Stimulated activated CD4-positive, alpha-beta T cell treated with anti-CD3 and anti-CD28 coated beads, Interleukin-4, amount 100 ng/mL, for 1 hour (primary cell): ENCODE measurements at places on chromosomes 3 and 15.

DNA sequence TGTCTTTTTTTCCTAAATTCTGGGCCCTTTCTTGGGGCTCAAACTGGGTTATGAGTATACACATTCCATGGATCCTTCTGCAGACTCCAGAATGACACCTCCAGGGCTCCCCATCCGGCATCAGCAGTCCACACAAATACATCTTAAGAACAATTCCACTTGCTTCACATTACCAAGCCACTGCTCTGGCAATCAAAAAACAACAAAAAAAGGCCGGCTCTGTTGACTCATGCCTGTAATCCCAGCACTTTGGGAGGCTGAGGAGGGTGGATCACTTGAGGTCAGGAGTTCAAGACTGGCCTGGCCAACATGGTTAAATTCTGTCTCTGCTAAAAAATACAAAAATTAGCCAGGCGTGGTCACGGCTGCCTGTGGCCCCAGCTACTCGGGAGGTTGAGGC is 49.9 kb upstream of the LPP start:
- no peak for DNase-seq

DNA sequence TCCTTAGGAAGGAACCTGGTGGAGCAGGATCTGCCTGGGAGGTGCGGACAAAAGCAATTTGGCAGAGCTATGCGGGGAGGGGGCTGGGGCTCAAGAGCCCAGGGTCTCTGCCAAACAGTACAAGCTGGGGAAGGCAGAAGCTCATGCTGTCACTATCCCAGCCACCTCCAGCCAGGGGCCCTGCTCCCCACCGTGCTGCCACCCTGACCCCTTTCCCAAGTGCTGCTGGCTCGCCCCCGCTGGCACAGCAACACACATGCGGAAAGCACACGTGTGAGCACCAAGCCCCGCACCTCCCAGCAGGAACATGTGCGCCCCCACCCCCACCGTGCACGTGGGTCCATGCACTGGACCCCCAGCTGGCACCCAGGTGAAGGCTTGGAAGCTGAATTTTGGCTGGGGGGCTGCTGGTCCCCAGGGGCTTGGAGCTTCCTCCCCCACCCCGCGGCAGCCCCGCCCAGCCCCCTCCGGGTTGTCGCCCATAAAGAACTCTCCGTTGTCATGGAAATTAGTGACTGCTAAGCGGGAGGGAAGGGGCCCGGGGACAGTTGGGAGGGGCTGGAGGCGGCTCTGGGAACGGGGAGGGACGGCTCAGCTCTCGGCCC is 742 bp downstream of the CAMKV start:
- no peak for DNase-seq

DNA sequence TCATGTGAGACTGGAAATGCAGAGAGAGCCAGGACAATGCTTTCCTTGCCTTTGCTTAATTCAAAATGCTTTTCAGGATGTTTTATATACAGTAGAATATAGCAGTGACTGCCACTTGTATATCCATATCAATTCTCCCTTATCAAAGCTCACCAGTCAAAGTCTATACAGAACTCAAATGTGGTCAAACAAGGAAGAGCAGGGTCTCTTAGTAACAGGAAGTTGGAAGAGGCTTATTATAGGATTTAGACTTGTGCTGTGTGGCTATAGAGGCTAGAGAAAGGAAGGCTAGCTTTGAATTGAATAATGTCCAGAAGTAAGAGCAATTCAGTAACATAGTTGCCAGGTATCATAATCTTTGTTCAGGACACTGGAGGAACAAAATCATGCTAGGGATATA is 4.4 kb upstream of the SI start:
- no peak for DNase-seq

DNA sequence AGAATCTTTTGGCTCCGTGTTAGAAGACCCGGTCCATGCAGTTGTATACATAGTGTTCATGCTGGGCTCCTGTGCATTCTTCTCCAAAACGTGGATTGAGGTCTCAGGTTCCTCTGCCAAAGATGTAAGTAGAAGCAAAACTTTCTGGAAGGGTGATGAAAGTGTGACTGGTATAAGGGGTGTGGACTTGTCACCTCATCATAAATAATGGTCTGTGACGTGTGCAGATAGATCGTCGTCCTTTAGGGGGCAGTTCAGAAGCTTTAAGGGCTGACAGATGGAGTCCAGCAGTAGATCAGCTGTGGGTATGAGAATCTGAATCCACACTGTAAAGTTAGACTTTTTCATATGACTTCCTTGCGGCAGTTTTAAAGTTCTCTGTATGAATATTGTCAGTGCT is 15.3 kb downstream of the SEC61A1 start:
- no peak for DNase-seq

- DNase-seq: no peak
These were observed 225.2 kb upstream of the ICE2 start for GRCh38 chr15:60704129-60704528.

DNA sequence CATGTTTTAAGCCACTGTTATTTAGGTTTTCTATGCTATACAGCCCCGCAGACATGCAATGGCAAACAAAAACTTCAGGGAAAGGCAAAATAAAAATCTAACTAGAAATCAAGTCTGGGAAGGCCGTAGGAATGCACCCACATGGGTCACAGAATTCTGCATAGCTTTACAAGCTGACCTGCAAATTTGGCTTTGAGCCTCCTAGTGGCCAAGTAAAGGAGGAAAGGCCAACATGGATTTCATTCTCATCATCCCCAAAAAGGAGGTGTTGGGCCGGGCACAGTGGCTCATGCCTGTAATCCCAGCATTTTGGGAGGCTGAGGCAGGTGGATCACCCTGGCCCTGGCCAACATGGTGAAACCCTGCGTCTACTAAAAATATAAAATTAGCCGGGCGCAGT is 124.3 kb downstream of the FBLN2 start:
- no peak for DNase-seq

GRCh38 chr3:69865925-69866679 is 126.8 kb downstream of the MITF start:
- DNase-seq: no peak

DNA sequence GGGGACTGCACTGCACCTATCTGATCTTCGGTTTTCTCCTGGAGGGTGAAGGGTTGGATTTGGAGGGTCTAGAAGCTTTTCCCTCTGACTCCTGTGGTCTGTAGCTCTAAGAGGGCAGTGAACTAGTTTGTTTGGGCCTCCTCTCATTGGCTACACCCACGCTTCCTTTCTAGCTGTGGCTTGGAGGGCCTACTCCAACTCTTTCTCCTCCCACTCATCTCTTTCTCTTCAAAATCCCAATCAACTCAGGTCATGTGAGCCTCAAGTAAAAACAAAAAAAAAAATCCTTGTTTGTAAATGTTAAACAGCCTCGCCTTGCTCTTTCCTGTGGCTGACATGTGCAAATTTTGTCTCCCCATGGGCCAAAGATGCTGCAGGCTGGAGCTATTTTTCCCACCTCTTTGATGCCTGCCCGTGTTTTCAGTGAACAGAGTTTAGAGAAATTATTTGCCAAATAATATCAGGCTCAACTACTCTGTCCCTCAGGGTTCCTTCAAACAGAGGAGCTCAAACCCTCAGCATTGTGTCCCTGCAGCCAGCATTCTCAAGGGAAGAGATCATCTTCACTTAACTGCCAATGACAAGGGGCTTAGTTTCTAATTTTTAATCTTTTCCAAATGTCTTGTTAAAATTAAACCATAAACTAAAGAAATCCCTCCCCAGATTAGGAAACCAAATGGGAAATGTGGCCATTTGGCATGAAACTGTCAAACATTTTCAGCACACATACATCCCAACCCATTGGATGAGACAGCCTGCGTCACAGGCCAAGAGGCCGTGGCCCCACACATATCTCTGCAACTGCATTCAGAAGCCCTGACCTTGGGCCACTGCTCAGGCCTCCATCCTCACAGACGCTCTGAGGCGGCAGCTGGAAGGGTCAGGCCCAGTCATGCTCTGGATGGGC is 114.8 kb upstream of the THBS1 start:
- DNase-seq: no peak

GRCh38 chr3:44511238-44511566 is 33.7 kb upstream of the ZNF445 start:
- DNase-seq: no peak

DNA sequence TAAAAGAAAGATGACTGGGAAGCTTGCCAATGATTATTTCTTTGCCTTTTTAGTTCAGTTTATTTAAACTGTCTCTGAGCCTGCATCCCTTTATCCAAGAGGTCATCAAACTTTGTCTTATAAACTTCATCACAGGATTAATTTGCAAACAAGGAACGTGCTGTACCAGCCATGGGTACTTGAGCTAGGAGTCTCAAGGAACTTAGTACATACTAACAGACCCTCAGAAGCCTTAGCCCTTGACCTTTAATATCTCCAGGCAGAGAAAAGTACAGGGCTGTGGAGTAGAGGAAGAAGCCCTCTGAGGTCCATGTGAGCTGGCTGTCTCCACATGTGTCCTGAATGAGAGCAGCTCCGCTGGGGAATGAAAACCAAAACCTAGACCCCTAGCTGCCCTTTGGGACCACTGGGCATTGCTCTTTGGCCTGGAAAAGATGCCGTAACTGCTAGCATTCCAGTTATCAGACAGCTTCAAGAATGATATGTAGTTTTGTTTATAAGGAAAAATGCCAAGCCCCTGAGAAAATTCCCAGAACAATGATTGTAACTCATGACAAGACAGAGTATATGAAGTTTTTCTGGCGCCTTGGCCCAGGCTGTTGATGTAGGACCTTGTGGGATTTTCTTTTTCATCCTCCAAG is 92.1 kb downstream of the ASB7 start:
- DNase-seq: no peak

DNA sequence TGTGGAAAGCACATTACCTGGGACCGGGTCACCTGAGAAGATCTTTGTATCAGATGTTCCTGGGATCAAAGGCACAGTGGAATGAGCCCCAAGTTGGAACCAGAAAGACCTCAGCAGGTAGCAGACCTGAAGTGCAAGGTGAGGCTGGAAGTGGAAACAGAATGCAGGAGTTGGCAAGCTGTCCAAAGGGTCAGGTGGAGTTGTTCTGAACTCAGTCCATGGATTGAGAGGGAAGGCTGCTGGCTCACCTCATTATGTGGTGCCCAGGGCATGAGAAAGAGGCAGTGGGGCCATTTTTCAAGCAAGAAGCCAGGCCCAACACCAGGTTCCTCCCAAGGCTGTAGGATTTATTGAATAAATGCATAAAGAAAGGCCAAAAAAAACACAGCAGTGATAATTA is 49.3 kb downstream of the TMEM266 start:
- DNase-seq: no peak

GRCh38 chr3:59695860-59696259 is 646.0 kb upstream of the CFAP20DC start:
- no peak for DNase-seq
